ENCODE measurements at places on chromosomes 16 and 17.

DNA sequence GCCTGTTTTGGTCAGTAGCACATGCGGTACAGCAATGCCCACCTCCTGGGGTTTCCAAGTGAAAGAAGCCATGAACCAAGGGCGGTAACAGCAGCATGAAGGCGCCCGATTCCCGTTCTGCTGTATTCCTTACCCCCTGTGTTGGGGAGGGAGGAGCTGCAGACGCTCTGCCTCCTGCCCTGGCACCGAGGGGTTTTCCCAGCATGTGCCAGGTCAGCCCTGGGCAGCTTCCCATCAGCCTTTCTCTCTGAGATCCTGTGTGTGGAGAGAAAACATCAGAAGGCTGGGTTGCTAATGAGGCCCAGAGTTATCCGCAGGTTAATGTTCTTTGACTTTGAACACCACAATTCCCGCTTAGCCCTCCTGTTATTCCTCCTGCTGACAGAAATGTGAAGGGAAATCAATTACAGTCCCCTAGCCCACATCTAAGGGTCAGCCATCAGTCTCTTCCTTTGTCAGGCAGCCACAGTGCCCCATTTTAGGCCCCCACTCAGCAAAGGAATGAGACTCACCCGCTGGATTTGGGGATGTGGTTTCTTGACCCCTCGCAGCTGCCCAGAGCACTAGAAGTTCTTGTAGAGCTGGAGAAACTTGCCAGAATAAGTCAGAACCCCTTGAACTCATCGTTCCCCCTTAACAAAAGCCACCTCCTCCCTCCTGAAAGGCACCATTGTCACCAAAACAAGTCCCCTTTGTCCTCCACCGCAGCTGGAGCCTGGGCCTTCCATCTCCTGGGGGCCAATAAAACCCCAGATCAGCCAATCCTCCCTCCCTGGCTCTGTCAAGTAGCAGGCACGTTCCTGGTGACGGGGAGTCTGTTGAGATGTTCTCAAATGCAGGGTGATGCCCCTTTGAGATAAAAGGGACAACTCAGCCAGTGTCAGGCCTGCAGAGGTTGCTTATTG is 168.5 kb downstream of the KATNIP start:
- DNase-seq = peak; percentile 9

DNA sequence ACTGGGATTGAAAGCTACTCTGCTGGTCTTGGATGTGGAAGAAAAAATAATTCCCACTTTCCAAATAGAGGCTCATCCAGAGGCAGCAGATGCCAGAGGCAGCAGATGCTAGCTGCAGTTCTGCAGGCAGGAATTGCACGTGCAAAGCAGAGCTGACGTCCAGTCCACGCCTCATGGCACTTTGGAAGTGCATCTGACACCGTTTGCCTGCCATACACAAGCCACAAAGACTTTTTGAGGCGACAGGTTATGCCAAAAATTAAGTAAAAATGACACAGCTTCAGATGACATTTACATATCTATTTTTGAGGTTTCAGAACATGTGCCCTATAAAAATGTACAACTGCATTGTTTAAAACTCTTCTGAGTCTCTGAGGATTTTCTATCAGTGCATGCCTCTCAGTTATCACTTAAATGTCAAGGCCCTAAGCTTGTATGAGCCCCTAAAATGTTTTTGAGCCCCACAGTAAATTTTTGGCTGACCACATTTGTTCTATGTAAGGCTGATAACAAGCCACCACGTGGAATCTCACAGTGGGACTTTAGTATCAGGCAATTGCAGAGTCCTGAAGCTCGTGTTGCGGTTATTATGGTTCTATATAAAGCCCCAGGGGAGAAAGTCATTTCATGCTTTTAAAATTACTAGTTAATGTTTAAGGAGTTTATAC is 239.2 kb downstream of the PRKCA start:
- DNase-seq = peak; percentile 63

- DNase-seq = no peak
These were observed 72.6 kb upstream of the METRNL start for GRCh38 chr17:83006515-83007455.

DNA sequence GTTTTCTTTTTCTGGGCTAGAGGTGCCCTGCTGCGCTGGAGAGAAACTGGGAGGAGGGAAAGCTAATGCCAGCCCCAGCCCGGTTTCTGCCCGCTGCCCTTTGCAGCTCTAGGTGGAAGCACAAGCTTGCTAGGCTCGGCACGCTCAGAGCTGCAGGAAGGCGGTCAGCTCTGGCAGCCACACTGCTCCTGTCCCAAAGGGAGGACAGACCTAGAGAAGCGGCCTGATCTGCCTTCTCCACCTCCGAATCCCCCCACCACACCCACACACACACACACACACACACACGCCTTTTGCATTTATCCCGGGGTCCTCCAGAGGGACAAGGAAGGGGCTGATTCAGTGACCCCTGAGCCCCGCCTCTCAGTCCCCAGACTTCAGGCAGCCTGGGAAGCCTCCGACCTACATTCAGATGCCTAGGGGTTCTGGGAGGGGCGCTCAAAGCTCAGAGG is 418.1 kb downstream of the SOX9 start:
- no peak for DNase-seq

DNA sequence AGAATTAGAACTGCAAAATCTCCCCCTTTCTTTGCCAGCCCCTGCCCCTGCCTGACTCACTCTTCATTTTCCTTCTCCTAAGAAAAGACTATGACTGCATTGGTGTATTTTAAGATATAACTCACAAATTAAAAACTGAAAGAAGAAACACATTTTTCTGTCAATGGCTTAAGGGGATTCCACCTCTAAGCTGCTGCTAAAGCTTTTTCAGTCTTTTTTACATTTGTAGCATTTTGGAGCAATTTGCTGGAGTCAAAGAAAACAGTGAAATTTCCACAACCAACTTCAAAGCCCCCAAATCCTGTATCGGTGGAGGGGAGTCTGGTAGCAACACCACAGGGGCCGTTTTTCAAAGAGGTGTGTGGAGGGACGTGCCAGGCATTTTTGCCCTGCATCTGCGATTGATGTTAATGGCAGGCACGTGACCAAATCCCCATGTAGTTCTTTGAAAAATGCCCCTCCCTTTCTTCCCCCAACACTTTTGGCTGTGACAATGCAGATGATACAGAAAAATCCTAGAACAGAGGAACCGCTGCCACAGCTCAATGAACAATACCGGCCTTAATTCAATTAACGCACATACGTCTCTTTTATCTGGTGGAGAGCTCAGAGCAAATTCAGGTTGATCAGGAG is 28.5 kb downstream of the MAF start:
- no peak for DNase-seq

GRCh38 chr16:1932050-1933028 is 10.7 kb downstream of the MSRB1 start:
- peak; percentile 17 for DNase-seq

GRCh38 chr17:6710317-6710716 is 2.9 kb downstream of the SLC13A5 start:
- DNase-seq = no peak

GRCh38 chr16:69397821-69398521 is 12.2 kb upstream of the TERF2 start:
- peak; percentile 43 for DNase-seq

DNA sequence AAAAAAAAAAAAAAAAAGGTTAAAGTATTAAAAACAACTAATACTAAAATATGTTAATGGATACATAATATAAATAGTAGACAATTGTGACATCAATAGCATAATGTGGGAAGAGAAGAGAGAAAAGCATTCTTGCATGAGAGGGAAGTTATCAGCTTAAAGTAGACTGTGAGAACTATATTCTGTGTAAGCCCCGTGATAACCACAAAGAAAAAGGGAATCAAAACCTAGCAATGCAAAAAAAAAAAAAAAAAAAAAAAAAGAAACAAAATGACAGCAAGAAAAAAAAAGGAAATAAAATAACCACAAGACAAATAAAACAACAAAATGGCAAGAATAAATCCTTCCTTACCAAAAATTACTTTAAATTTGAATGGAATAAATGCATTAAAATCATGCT is 39.8 kb upstream of the MYLK3 start:
- no peak for DNase-seq

DNA sequence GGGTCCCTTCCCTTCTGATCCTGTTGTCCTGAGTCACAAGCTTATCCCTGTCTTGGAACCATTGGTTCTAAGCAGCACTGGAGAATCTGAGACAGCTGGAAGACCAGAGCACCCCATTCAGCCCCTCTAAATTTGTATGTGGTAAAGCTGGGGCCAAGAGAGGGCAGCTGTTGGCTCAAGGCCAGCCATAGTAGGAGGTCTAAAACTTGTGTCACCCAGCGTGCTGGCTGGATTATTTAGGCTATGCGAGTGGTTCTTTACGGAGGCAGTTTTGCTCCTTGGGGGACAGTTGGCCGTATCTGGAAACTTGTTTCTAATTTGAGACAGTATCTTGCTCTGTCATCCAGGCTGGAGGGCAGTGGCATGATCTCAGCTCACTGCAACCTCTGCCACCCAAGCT is 69.6 kb upstream of the GSE1 start:
- peak; percentile 55 for DNase-seq

- no peak for DNase-seq
These were observed 264.4 kb upstream of the FOXF1 start for GRCh38 chr16:86245895-86246294.

GRCh38 chr16:81711657-81712319 is 67.3 kb upstream of the PLCG2 start:
- DNase-seq = peak; percentile 17

DNA sequence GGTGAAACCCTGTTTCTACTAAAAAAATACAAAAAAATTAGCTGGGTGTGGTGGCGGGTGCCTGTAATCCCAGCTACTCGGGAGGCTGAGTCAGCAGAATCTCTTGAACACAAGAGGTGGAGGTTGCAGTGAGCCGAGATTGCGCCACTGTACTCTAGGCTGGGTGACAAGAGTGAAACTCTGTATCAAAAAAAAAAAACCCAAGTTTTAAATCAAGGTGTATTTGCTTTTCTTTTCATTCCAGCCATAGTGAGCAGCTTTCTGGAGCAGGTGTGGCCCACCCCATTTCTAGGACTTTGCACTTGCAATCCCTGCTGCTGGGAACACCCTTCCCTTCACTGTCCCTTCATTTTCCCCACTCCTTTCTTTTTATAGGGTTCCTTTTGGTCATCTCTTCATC is 28.8 kb downstream of the TMEM238L start:
- no peak for DNase-seq

DNA sequence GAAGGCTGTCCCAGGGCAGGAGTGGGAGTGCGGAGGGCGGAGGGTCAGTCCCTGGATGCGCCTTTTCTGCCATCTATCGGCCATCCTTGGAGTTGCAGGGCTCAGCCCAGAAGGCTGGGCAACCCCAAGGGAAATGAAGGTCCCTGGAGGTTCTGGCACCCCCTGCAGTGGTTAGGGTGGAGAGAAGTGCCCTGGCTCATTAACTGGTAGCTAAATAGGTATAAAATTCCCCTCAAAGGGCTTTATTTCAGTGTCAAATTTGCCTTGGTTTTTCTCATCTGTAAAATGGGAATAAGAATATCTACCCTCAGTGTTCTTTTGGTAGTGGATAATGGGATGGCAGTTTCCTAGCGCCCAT is 22.4 kb downstream of the C17orf75 start:
- peak; percentile 80 for DNase-seq

DNA sequence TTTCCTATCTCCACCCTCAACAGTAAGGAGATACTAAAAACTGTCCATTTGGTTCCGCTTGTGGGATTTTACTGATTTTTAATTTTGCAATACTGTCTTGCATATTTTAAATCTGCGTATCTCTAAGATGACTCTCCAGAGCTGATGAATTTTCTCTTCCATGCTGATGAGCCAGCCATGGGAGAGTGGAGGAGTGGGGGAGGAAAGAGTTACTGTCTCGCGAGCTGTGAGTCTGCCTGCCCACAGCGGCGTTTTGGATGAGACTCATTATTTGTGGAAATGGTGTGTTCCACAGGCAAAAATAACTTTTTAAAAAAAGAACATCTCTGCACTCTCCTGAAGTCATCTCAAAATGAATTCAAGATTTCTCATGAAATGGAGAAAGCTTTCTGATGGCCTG is 34.6 kb upstream of the MYOCD start:
- no peak for DNase-seq

DNA sequence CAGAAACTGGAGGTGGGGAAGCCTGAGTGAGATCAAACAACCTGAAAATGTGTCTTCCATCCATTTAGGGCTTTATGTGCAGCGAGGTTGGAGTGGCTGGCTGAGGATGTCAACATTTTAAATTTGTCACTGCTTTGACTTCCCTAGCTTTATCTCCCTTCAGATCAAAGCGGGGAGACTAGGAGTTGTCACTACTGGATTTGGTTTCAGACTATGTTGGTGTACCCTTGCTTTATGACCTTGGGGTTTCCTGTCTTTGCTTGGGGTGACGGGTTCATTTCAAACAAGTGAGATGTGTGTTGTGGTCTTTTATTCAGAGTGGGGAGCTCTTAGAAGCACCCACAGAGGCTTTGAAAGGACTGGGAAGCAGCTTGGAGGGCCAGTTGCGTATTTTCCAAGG is 25.6 kb downstream of the MSI2 start:
- no peak for DNase-seq

GRCh38 chr16:74731853-74732477 is 31.3 kb upstream of the MLKL start:
- no peak for DNase-seq

DNA sequence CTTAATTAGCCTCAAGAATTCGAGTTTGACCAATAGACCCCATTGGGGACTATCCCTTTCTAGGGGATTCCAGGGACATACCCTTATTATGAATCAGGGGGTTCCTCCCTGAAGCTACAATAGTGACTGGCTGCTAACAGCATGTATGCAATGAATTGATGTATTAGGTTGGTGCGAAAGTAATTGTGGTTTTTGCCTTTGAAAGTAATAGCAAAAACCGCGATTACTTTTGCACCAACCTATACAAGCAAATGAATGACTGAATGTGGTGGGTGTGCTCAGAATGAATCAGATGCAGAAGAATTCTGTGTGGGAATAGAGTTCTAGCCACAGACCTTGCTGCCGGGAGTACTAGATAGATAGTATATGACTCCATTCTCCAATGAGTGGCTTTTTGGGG is 76.7 kb downstream of the HLF start:
- DNase-seq = no peak

- no peak for DNase-seq
These were observed 21.4 kb downstream of the BAHCC1 start for GRCh38 chr17:81416612-81417011.

GRCh38 chr16:25571712-25572111 is 120.0 kb upstream of the HS3ST4 start:
- DNase-seq = no peak

DNA sequence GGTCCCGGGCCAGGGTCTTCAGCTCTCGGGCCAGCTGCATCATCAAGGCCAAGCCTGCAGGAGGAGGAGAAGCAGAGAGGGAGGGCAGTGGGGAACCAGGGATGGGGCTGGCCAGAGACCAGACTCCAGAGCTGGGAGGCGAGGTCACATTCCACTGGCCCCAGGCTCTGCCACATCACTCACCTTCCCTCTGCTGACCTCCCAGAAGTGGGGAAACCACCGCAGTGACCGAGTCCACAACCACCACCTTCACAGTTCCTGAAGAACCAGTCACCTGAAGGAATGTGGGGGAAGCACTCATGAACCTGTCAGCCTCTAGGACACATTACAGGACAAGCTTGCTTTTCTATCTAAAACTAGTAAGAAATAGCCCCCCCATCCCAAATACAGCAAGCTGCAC is 16.4 kb downstream of the RAD51D start:
- DNase-seq = no peak

- DNase-seq = no peak
These were observed 3.0 kb downstream of the PYCARD start for GRCh38 chr16:31199430-31200041.
